ENCODE measurements at places on chromosomes 13 and 19. TPM values are rescaled to one million over a fixed set of nuclear protein-coding genes. Genes with fewer than 3 reads are reported as not detected.

DNA sequence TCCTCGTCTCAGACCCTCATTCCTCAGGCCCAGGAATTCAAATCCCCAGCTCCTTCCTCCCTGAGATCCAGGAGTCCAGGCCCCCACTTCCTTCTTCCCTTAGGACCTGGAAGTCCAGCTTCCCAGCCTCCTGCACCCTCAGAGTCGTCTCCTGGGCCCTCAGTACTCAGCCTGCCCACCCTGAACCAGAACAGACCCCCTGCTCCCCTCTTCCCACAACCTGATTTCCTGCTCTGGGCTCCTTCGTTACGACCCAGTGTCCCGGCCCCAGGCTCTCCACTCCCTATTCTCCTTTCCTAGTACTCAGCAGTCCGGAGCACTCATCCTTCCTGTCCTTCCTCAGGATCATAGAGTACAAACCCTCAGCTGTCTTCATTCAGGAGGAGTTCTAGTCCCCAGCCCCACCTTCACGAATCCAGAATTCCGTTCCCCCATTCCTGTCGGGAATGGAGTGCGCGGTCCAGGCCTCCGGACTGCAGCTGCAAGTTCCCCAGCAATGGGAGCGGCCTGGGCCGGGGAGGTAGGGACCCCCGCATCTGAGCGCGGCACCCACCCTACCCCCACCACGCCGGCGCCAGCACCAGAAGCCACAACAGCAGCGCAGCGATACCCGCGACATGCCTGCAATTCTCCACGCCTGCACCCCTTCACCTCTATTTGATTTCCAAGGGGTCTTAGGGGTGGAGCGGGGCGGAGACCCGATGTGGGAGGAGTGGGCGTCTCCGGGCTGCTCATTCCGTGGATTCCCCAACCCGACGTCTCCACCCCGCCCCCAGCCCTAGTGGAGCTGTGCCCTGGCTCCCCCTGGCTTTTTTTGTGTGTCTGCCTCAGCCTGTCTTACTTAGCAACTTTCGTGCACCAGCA is 12.7 kb downstream of the EGLN2 start:
- DNase-seq: no peak

GRCh38 chr19:408902-409515 is at the start of gene C2CD4C:
Gene C2CD4C, minus strand, starts transcription at chr19:409147. Its CDS starts 786 bp downstream, at chr19:408361.
- peak; percentile 68 for DNase-seq

- no peak for DNase-seq
These were observed 2.4 kb upstream of the APOC4 start for GRCh38 chr19:44939668-44940067.

DNA sequence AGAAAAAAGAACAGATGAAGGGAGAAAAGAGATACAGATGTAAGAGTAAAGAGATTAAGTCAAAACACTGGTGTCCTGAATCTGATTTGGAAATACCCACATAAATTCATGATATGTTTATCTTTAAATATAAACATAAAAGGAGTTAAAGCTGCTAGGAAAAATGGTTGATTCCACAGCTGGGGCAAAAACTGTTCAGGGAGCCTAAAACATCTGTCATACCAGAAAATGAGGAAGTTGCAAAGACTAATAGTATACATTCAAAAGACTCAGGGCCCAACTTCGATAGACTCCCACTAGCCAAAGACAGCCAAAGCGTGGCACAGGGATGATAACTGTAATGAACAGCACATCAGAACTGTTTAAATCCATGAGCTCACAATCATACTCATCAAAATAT is 62.0 kb downstream of the ABCC4 start:
- no peak for DNase-seq

- DNase-seq: peak; percentile 78
These were observed 4.3 kb upstream of the C19orf25 start for GRCh38 chr19:1483131-1483978.

GRCh38 chr13:36807616-36808015 is 11.4 kb upstream of the RFXAP start:
- DNase-seq: no peak

DNA sequence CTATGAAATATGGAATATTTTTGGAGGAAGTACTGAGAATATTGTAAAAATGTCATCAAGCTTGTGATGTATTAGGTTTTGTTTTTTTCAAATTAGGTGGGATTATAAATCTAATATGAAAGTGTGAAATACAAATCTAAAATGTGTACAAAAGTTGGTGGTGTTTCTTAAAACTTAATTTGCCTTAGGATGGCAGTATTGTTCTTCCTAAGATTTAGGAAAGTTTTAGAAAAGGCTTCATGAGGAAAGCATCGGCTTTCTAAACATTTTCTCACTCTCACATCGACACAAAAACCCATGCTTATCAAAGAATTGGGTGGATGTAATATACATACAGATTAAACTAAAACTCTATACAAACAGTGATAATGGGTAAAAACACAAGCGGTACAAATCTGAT is 972.0 kb upstream of the PCDH20 start:
- DNase-seq: no peak

GRCh38 chr13:50613356-50613831 is 230.1 kb downstream of the DLEU7 start:
- no peak for DNase-seq

DNA sequence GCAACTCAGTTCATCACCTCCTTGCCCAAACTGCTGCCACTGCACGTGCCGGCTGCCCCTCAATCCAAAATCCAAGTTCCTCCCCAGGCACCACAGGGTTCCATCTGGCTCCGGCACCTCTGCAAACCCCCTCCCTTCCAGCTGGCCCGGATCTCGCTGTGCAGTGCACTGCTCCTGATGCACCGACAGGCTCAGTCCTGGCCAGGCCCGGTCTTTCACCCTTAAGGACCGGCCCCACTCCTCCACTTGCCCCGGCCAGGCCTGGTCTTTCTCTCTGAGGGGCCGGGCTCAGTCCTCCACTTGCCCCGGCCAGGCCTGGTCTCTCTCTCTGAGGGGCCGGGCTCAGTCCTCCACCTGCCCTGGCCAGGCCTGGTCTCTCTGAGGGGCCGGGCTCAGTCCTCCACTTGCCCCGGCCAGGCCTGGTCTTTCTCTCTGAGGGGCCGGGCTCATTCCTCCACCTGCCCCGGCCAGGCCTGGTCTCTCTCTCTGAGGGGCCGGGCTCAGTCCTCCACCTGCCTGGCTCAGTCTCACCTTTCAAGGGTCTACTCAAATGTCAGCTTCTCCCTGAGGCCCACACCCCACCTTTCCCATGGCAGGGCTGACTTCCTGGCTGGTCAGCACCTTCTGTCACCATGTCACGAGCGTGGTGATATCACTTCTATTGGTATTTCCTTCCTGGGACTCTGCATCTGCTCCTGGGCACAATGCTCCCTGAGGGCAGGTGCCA is 6.9 kb downstream of the ZNF787 start:
- DNase-seq: no peak

GRCh38 chr13:53238261-53238660 is 209.6 kb downstream of the OLFM4 start:
- no peak for DNase-seq

- DNase-seq: no peak
These were observed 75.4 kb downstream of the PTPRS start for GRCh38 chr19:5265260-5265659.

DNA sequence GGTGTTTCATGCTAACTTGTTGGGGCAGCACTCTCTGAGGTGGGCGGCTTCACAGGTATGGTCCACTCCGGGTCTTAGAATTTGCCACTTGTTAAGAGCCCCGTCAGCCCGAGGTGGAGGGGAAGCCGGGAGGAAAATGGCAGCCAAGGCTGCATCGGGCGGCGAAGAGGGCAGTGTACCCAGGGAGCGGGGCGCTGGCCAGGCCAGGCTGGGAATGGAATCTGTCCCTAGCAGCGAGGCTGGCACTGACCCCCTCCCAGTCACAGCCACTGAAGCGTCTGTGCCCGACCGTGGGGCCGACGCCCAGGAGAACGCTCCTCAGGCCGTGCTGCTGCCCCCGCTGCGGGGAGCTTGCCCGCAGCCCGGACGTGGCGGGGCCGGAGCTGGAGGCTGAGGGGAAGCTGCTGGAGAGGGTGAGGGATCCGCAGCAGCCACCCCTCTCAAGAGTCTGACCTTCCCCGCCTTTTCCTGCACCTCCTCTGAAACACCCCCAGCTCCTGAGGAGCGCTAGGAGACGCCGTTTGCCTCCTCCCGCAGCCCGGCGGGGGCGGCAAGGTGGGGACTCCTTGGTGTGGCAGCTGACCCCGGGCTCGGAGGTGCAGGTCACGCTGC is 313.8 kb upstream of the SPRY2 start:
- DNase-seq: no peak

DNA sequence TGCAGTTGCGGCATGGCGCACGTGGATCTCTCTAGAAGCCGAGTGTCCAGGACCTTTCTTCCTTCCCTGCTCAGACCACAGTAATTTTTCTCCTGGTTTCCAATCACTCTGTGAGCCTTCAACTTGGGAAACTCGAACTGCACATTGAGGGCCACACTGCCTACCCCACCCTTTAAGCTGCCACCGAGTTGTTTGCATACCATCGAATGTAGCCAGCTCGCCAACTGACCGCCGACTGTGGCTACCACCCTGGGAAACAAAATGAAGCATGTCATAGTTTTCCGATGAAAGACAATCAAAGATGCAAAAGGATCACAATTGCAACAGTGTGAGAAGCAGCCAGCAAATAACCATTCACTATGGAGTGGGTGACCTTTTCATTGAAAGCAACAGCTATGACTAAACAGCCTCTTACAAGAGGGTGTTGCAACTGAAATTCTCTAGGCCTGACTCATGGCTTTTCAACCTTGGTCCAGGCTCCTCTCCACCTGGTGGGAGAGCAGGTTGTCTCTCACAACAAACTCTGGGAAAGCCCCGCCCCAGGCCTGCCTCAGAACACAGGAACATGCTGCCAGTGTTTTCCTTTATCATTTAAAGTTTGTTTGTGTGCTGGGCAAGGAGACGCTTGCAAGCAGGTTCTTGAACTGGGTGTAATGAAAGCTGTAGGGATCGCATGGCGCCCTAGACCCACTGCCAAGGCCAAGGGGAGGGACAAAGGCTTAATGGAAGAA is 141.7 kb upstream of the SERP2 start:
- no peak for DNase-seq

DNA sequence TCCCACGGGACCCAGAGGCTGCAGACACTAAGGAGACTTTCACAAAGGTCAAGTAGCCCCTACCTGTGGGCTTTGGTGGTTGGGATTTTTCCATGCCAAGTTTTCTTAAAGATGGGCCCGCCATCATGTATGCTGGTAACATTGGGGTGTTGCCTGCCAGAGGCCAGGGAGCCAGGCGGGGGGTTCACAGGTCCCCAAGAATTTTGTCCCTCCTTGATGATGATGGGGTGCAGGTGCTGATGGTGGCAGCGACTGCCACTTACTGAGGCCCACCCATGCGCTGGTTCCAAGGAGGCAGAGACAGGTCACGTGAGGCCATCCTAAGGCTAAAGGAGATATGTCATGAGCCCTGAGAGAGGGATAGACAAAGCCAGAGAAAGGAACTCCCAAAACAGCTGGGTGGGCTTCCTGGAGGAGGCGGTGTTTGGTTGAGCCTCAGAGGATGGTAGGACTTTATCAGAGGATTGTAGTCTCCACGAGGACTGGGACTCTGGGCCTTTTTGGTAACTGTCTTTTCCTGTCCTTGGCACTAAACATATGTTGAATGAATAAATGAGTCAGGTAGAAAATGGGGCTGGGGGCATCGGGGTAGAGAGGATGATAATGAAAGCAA is 14.4 kb downstream of the PLEKHF1 start:
- DNase-seq: peak; percentile 54

- no peak for DNase-seq
These were observed 58.8 kb upstream of the C1QTNF9B start for GRCh38 chr13:23956106-23956505.

DNA sequence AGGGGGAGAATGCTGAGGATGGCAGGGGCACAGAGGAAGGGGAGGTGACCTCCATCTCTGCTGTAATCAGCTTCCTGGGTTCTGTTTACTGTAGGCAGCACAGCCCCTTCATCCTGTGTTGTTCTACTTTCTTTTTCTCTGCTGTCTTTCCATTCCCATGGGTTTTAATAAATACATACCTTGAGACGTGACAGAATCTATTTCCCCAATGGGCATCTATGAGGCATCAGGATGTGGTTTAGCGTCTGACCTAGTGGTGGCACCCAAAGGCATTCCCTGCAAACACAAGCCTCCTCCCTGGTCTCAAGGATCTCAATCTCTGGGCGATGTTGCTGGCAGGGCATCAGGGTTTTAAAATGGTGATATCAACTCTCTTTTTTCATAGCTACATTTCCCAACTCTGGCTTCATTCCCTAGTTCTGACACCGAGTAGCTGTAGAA is 60.8 kb downstream of the ALOX5AP start:
- no peak for DNase-seq

DNA sequence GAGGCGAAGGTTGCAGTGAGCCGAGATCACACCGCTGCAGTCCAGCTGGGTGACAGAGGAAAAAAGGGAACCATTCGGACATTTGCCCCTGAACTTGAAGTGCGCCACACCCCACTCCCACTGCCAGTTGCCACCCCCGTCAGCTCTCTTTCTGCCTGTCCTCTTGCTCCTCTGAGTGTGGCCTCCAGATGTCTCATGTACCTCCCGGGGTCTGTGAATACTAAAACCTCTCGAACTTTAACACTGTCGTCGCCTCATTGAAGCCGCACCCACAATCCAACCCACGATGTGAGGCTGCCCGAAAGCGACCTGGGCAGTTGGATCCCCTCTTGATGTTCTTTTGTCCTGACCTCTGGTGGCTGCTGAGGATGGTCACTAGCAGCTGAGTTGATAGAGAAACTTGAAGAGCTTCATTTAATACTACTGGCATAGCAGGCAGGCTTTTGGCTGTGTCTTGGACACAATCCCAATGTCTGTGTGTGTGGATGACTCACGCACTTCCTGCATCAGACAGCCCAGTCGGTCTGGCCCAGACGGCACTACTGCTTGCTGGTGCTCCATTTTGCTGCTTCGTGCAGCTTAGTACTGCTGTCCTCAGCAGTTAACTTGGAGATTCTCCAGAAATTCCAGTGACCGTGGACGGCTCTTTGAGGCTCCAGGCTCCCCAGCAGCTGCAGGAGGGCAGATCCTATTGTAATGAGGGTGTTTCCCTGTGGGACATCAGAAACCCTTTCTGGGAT is 4.2 kb downstream of the FPR3 start:
- peak; percentile 96 for DNase-seq

GRCh38 chr13:105908586-105908985 is 626.9 kb downstream of the EFNB2 start:
- DNase-seq: no peak

DNA sequence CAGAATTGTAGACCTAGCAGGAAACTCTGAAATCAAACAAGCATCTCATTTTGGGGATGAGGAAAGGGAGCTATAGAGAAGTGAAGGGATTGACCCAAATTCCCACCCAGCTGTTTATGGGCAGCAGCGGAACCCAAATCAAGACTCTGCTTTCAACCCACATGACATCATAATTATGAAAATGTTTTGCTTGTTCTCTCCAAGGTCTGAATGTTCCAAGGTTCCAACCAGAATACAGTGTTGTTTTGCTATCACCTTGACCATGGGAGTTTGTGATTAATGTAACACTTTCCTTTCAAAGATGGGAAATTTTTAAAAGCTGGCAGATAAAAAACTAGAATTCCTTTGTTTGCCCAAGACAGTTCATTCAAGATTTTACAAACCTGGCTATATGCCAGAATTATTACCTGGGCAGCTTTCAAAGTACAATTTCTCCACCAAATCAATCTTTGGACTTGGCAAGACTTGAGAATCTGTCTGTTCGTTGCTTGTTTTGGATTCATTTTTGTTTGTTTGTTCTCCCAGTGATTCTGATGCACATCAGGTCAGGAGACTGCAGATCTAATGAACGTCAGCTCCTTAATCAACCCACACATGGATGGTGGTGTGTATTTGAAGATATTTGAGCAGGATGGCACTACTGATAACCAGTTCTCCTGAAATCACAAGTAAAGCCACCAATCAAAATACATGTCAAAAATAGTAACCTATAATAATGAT is 322.7 kb downstream of the FOXO1 start:
- no peak for DNase-seq

Gene CD70
- 0.46 TPM for total RNA-seq

Gene HS6ST3
- total RNA-seq: 2.6 TPM

Gene FAM83E
- total RNA-seq: not detected

Gene ZNF540
- total RNA-seq: 2.1 TPM

Gene ACP7
- total RNA-seq: not detected
